ENCODE measurements at places on chromosomes 4 and X.

GRCh38 chr4:120801137-120801758 is 121.3 kb downstream of the PRDM5 start:
- DNase-seq: no peak

DNA sequence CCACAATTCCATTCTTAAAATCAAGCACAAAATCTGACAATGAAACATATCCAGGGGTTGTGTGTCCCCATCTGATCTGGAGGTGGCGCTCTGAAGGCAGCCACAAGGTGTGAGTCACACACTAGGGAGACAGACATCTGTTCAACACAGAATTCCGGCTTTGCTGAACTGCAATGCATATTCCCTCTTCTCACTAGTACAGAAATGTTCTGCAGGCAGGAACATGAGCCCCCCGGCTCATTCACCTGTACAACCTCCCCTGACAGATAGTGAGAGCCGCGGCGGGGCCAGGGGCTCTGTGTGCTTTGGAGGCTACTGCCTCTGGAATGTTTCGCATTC is 41.9 kb downstream of the WDR1 start:
- DNase-seq: peak; percentile 11

DNA sequence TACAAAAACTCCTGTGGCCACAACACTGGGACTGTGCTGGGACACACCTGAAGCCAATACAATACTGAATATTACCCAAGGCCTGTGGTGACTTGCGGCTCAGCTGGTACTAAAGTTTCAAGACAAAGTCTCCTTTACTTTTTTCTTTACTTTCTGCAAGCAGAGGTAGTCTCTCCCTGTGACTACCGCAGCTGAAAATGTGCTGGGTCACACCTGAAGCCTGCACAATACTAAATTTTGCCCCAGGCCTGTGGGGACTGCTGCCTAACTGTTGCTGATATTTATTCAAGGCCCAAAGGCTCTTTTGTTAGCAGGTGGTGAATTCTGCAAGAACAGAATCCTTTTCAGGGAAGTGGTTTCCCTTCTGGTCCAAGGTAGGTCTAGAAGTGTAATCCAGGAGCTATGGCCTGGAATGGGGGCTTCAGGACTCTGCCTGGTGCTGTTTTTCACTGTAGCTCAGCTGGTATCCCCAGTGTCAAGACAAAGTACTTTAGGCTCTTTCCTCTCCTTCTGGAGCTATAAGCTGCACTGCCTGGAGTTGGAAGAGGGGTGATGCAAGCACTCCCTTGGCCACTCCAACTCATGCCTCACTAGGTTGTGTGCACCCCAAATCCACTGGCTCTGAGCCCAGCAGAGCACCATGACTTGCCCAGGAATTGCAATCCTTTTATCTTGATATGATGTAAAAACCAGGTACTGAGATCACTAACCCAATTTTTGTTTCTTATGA is 489.4 kb downstream of the TECRL start:
- no peak for DNase-seq

DNA sequence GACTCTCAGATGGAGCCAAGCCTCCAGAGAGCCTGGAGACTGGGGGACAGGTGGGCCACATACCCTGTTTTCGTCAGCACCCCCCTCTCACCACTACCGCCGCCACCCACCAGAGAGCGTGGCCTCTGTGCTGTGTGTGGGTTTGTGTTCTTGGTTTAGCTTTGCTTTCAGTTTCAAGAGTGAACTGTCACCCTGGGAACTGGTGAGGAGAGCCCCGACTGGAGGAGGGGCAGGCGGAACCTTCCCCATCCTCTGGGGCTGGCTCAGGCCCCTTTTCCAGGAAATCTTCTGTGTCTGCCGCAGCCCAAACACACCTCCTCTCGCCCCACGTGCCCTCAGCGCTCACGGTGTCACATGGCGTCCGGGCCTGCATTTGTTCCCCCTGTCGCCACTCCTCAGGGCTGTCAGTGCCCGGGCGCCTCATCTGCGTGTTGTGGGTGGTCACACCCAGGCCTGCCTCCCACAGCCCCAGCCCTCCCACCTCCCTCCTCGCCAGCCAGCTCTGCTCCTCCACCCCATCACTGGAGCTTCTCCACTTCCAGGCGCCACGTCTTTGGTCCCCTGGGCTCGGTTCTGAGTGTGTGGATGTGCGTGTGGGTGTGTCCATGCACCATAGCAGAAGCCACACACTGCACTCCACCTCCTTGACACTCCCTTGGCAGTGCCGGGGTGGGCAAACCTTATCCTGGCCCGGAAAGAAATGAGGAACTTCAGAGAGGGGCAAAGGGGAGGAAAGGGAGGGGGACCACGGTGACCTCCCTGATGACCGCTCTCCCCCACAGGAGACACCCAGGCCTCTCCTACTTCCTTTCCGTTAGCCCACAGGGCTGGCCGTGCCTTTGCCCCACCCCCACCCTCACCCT is 27.8 kb downstream of the ELF4 start:
- DNase-seq: no peak

Measured in COLO829 (cell line).